ENCODE measurements at places on chromosomes 13 and 19. TPM values are rescaled to one million over a fixed set of nuclear protein-coding genes. Genes with fewer than 3 reads are reported as not detected.

DNA sequence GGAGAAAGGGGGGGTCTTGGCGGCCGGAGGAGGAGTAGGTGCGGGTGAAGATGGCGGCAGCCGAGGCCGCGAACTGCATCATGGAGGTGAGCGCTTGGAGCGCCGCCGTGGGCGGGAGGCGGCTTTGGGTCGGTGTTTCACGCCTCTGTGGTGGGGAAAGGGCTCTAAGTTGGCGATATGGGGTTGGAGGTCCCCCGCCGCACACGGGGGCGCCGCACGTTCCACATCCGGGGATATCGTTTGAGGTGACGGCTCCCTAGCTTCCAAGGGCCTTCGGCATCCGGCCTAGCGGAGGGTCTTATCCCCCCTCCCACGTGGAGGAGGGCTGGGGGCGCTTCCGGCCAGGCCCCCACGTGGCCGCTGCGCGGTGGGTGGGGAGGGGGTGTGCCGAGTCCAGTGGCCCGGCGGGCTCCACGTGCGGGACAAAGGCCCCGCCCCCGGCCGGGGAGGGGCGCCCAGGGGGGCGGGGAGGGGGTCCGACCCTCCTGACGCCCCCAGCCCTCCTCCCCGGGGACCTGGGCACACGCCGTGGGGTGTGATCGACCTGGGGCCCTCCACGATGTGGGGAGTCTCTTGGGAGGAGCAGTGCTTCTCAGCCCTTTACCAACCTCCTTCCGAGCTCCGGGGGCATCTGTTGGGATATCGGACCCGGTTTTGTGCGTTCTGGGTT lies at the start of gene PRMT1:
PRMT1 (plus strand) TSS at position 41 of the 670 bp plus-strand sequence; CDS start at position 51, 10 bp downstream.
- no peak for DNase-seq

DNA sequence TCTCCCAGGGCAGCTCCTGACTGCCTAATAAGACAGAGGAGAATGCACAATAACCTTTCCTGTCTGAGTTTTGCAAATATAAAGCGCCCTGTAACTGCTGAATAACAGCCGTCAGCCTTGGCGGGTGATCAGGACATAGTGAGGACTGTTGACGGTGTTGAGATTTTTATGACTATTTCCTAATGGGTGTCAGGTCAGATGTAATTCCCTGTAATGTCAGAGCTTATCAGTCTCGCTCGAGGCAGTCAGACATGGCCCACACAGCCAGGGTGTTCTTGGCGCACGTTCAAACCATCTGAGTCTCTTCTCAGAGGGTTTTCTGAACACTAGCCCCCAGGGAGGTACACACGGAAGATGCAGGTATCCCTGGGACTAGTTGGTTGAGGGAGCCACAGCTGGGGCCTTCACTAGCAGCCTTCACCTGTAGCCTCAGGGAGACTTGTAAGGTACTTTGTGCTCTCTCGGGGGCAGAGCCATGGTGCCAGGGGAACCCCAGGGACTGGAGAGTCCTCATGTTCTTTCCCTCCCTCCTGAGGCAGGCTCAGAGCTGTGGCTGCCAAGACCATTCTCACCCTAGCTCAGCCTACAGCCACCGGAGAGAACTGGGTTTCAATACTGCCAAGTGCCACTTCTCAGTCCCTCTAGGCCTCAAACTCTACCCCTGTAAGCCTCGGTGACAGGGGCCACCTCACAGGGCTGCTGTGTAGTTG lies 213.1 kb downstream of the UQCRFS1 start:
- DNase-seq, result no peak

- no peak for DNase-seq
Observed at GRCh38 chr19:19101540-19101939, 36.7 kb downstream of the TMEM161A start.

GRCh38 chr19:21750586-21751128 lies 16.7 kb downstream of the ZNF100 start:
- DNase-seq, result no peak

GRCh38 chr19:478976-479375 lies 17.3 kb upstream of the MADCAM1 start:
- DNase-seq, result no peak

DNA sequence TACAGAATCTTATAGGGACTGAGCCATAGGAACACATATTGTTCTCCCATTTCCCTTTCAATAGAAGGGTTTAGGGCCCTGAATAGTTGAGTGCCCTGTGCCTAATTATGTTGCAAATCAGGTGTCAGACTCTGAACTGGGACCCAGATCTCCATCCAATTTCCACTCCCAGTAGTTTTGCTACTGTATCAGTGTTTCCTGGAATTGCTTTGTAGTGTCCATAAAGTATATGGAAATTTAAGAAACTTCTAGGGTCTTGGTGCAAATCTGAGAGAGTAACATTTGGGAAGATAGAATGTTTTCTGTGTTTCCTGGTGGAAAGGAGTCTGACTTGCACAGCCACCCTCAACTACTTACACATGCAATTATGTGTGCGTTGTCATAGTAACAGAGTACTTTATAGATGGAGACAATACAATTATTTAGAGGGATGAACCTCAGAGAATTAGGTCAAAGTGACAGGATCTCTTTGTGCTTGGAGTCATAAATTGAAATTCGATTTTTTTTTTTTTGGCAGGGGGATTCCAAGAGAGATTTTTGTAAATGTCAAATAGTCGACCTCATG lies 646 bp upstream of the SLC10A2 start:
- no peak for DNase-seq

DNA sequence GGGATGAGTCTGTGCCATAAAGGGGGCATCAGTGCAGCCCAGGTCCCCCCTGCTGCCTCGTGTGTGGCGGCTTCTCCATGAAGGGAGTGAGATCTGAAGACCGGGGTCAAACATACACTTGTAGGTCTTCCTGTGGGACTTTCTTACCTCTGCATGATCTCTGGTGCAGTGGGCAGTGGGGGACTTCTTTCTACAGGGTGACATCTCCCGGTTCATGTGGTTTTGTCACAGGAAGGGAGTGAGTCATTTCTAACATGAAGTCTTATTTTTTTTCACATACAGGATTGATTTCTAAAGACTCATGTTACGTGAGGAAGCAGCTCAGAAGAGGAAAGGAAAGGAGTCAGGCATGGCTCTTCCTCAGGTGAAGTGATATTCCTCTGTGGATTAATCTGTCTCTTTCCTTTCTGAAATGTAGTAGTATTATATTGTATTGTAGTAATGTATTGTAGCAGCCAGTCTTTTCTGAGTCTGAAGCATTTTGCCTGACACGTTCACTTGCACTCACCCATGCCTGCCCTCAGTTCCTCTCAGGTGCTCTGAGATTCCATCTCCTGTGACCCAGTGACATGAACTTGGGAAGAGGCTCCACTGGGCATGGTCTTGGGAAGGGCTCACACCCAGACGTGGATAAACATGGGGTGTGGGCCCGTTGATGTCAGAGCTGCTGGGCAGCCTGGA lies 15.7 kb downstream of the ZNF808 start:
- DNase-seq, result no peak

- DNase-seq, result no peak
Observed at GRCh38 chr13:40391788-40392187, 274.7 kb downstream of the FOXO1 start.

DNA sequence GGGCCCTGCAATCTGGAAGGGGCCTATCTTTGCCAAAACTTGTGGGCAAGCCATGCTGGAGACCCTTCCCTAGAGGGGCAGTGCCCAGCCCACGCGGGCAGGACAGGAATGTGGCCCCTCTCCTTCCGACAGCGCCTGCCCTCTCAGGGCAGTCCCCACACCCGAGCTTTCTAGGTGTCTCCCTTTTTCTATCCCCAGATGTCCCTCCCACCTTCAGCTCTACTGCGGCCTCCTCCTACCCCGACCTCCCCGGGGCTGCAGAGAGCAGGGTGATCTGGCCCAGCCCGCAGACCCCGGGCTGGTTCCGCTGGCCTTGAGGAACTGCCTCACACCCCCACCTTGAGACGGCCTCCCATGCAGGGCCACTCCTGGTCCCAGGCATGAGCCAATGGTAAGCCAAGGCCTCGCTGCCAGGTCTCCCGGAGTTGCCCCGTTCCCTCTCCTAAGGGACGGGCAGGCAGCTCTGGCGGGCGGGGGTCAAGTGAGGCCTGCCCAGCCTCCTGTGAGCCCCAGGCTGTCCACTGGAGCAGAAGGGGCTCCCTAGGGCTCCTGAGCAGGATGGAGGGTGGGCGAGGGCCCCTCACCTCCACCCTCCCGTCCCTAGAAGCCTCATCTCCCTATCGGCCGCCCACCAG lies 39.7 kb downstream of the KLF2 start:
- DNase-seq, result no peak

DNA sequence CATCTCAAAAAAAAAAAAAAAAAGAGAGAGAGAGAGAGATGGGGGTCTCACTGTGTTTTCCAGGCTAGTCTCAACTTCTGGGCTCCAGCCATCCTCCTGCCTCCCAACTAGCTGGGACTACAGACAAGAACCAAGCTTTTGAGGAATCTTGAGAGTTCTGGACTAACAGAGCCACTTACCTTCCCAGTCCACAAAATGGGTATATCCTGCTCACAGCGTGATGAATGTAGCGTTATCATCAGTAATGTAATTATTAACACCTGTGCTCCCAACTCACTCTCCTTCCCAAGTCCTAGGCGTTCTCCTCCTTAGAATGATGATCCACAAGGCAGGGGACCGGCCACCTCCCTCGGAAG lies 4.6 kb upstream of the NANOS3 start:
- DNase-seq, result no peak

DNA sequence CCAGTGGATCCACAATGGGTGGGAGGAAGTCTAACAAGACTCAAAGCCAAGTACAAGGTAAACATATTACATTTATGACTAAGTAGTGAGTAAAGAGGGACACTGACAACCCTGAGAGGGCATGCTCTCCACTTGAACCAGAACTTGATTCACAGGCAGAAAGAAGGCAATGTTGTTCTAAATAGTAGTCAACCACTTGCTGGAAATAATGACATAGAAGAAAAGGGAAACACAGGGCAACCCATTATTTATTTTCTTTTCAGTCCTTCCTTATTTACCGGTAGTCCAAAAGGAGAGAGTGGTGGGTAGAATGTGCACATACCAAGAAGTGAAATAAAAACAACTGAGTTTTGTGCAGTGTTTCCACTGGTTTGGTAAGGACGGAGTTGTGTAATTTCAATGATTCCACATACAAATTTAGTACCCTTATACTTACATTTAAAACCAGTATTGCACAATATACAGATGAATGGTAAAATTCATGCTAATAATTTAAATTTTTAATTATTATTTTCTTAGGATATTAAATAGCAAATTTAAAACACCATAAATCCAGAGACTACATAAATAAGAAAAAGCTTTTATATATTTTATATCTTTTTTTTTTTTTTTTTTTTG lies 65.9 kb downstream of the ENOX1 start:
- peak; percentile 39 for DNase-seq

DNA sequence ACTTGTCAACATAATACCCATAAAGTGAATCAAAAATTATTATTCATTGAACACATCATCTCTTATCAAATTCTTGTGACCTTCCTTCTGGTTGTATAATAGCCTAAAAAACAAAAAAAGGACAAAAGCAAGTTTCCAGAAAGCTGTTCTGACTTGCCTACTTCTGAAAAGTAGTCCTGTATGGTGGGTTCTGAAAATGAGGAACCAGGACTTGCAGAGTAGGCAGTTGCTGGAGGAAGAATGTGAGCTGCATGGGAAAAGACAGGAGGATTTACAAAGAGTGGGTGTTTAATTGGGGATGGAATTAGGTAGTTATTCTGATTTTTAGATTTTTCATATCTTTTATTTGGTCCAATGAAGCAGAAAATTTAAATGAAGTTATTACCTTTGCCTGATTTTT lies 56.7 kb downstream of the RCBTB2 start:
- no peak for DNase-seq

DNA sequence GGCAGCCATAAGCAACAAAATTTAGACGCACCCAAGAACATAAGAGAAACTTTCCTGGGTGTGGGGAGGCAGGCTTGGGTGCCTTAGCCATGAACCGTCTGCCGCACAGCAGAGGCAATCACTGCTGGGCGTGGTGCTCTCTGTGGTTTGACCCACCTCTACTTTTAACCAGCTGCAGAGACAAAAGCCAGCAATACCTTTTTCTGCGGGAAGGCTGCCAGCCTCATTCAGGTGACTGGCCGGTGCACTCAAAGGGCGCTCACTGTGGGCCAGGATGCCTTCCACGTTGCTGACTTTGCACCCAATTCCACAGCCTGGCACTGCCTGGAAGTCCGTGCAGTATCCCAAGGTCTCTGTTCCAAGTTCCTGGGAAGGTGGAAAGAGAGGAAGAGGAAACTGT lies 69.1 kb downstream of the ATP7B start:
- DNase-seq, result no peak

- no peak for DNase-seq
Observed at GRCh38 chr19:39017026-39017425, 15.3 kb downstream of the FBXO27 start.

DNA sequence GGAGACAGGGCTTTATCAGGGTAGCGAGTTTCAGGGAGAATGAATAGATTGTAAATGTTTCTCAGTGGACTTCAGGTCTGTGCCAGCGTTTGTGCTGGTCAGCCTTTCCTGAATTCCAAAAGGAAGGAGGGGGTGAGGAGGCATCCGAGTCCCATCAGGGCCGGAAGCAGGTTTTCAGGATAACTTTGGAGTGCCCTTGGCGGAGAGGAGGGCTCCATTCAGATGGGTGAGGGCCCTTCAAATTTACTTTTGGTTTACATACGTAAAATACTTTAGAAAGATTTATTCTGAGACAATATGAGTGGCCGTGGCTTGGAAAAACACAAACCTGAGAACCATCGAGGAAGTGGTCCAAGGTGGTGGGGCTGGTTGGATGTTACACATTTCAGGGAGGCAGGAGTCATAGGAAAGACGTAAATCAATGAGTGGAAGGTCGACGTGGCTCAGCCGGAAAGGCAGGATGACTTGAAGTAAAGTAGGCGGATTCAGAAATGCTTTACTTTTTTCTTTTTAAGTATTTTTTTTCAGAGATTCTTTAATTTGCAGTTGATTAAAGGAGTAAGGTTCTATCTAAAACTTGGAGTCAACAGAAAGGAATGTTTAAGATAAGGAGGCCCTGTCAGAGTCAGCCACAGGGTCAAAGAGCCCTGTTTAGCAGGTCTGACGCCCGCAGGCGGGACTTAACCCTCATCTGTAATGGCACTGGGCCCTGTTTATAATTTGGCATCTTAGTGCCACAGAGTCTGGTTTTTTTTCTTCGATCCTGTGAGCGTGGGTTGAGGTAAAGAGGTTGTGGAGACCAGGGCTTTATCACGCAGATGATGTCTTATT lies 32.8 kb downstream of the ATP11A start:
- peak; percentile 61 for DNase-seq

GRCh38 chr19:18102916-18103542 lies 5.5 kb downstream of the MAST3 start:
- no peak for DNase-seq

DNA sequence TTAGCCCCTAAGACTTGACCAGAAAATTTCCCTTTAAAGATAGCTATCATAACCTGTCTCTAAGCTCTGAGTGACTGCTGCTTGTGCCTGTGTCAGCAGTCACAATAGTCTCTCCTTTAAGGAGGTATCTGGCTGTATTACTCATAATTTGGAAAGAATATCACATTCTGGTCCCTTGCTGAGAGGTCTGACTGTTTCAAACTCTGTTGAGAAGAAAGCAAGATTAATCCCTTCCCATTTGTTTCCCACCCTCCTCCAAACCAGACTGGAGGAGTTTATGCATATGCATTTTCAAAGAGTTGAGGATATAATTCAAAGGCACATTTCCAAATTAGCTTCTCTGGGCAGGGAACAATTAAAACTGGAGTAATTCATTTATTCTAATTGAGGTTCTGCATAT lies 2.3 kb downstream of the HTR2A start:
- no peak for DNase-seq

The MAMSTR gene
- 1.5 TPM for total RNA-seq

The GIPR gene
- total RNA-seq, result 1.3 TPM

The JSRP1 gene
- not detected for total RNA-seq

The NECTIN2 gene
- total RNA-seq, result 53.9 TPM

The KASH5 gene
- total RNA-seq, result not detected

Data from foreskin keratinocyte (primary cell).